Left cardiac atrium (tissue), 4 donors: ENCODE measurements at places on chromosomes 16 and 17.

DNA sequence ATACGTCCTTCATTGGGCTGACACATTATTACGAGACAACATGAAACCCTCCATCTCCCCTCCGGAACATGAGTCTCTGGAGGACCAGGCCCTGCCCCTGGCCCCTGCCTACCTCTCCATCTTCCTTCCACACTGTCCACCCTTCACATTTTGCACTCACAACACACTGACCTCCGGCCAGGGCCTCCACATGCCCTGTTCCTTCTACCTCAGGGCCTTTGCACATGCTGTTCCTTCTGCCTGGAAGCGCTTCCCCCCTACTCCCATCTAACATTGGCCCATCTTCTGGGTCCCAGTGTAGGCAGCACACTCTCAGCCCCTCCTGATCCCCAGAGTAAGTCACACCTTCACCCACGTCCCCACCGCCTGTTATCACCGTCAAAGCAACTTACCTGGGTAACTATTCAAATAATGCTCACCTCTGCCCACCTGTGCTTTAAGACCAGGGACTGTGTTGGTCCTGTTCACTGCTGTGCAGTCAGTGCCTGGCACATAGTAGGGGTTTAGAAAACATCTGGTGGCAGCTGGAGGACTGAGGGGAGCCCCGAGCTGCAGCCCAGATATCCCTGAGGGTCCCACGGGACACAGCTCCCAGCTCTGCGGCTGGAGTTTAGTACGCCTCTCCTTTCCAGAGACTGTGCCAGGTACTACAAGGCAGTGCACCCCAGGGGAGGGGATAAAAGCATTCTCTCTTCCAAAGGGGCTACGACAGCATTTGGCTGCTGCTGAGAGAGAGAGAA lies 27.2 kb downstream of the RPH3AL start:
- no peak for DNase-seq

- no peak for DNase-seq
These were observed 1.6 kb upstream of the SEZ6 start for GRCh38 chr17:29007456-29007855.

- peak; percentile 65 for DNase-seq
These were observed 178.6 kb upstream of the TNRC6C start for GRCh38 chr17:77779711-77780539.

DNA sequence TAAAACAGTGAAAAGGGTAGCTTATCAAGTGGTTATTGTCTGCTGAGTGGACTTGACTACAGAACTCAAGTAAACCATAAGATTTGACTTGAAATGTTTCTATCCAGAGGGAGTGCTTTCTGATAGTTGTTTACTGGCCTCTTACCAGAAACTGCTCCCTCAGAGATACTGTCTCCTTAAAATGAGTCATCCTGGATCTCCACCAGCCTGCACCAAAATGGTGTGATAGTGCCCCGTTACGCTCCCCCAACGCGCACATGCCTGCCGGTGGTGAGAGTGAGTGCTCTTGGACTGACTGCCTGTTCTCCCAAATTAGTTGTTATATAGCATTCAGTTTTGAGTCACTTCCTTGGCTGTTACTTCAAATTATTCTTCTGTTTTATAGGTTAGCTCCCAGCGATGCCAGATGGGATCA lies 22.9 kb downstream of the PRCD start:
- peak; percentile 67 for DNase-seq

GRCh38 chr17:50893183-50893993 lies 27.2 kb upstream of the TOB1 start:
- DNase-seq: no peak

DNA sequence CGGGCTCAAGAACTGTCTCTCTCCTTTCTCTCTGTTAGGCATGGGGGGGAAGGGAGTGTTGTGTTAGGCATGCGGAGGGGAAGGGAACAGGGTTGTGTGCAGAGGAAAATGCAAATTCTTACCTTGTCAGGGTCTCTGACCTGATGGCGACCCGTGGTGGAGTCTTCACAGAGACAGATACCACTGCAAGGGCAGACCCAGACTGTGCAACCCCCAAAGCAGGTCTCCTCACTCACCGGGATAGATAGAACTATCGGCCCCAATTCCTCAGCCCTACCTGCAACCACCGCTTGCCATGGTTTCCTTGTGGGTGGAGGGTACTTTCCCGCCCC lies 9.6 kb upstream of the MPP2 start:
- DNase-seq: no peak

GRCh38 chr16:15879255-15879811 lies 9.1 kb downstream of the CEP20 start:
- no peak for DNase-seq

DNA sequence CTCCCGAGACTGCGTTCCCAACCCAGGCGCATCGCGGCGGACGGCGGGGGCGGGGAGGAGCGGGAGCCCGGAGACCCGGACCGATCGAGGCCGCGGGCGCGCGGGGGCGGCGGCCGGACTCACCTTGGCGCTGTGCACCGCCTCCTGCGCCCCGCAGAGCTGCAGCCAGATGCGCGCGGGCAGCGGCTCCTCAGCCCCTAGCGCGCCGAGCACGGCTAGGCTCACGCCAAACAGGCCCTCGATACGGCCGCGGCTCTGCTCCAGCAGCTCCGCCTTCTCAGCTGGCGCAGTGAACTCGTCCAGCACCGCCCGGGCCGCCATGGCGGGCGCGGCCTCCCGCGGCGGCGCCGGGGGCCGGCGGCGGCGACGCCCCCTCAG lies 339 bp downstream of the N4BP1 start:
- peak; percentile 82 for DNase-seq

DNA sequence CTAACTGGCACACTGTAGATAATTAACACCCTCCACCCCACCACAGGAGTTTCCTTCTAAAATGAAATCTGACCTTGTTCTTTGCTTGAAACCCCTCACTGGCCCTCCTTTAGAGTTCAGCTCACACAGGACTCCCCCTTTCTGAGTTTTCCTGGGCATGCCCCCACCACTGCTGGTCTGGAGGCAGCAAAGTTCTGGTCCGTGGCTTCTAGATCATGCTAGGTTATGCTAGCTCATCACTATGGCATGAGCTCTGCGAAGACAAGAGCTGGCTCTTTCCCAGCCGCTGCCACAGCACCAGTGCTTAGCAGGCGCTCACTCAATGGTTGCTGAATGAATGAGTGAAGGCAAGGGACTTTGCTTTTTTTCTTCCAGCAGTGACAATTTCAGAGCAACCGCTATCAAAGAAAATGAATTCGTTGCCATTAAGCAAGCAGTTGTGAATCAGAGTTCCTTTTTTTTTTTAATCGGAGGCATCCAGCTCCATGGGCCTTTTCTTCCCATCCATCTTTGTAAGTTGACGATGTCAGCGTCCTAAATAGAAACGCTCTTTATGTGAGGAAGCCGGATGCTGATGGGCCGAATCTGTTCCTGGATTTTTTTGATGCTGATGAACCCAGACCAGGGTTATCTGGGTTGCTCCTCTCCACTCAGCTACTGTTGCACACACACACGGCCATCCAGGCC lies 80.8 kb upstream of the NOL11 start:
- no peak for DNase-seq

DNA sequence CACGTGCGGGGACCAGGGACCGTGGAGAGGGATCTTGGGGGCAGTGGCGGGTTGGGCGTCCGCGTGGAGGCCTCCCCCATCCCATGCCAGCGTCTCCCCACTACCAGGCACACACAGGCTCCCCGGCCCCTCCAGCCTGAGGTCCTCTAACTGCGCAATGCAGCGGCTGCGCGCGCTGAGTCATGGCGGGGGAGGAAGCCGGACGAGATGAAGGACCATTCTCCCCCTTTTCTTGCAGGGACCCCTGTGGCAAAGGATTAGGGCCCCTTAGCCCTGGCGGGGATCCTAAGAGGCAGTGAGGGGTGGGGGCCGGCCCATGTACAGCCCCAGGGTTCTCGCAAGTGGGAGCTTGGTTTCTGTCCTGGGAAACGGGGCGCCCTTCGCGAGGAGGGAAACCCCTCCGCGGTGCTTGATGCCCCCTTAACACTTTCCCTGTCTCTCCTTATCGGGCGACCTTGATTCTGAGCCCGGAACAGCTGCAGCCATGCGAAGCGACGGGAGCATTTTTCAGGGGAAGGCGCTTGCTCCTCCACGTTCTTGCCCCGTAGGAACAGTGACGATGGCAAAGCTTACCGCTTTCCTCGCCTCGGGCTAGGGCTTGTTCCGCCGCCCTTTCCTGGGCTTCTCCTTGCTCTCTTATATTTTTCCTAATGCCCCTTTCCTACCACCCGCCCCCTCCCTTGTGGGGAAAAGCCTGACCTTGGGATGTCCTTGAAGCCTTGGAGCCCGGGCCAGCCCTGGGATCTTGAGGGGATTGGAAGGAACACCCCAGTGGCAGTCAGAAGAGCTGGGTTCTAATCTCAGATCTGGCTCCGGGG lies 592 bp downstream of the ALDOA start:
- DNase-seq: no peak

DNA sequence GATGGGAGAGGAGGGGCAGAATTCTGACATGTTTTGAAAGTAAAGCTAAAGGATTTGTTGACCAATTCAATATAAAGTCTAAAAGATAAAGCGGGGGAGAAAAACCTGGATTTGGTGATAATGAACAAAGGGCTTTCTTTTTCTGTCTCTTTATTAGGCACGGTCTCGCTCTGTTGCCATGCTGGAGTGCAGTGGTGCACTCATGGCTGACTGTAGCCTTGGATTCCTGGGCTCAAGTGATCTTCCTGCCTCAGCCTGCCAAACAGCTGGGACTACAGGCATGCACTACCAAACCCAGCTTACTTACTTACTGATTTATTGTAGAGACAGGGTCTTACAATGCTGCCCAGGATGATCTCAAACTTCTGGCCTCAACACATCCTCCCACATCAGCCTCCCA lies 7.5 kb downstream of the CDR2 start:
- no peak for DNase-seq

GRCh38 chr16:88968589-88969280 lies 8.3 kb downstream of the CBFA2T3 start:
- DNase-seq: no peak

GRCh38 chr17:5354310-5354709 lies 65.2 kb downstream of the NUP88 start:
- no peak for DNase-seq

- DNase-seq: no peak
These were observed 44.0 kb downstream of the MRM1 start for GRCh38 chr17:36645422-36645821.

DNA sequence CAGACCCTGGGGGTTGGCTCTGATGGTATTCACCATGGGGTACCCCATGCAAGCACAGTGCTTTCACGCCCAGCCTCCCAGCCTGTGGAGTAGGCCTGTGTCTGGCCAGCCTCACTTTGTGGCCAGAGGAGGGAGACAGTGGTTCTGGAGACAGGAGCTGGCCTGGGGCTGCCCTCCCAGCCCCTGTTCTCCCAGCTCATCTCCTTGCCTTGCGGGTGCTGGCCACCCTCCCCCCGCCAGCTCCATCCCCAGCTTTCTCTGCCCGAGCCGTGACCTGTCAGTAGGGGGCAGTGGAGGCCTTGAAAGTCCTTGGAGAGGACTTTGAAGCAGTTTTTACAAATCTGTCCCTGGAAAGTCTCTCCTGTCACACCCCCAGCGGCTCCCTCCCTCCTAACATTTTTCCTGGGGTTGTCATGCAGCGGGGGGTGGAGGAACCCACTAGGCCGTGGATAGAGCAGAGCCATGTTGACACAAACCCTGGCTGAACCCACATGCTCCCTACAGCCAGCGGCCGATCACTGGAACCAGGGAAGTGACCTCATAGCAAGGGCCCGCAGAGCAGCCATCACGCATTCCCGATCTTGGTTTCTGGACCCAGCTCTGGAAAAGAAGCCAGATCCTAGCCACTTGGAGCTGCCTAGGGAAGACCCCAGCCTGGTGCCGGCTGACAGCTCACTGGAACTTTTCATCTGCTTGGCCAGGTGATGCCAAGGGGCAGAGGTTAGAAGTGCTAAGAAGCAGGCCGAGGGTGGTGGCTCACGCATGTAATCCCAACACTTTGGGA lies 289.4 kb downstream of the SEC14L1 start:
- peak; percentile 93 for DNase-seq

DNA sequence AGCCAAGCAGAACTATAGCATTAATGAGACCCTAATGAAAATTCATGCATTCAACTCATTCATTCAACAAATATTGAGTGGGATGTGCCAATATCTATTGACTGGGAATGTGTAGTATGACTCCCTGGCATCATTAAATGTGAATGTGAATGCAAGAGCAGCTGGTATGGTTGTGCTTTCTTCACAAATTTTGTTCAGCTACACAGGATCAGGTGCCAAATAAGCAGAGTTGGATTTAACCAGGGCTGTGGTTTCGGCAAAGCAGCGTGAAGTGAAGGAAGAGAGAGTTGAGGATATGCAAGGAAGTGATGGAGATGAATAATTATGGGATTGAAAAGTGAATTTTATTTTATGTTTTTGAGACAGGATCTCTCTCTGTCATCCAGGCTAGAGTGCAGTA lies 87.1 kb upstream of the HNF1B start:
- no peak for DNase-seq
